Left ventricle myocardium superior (tissue), 1 donor: ENCODE measurements at places on chromosomes 3 and 15. TPM values are rescaled to one million over a fixed set of nuclear protein-coding genes. Genes with fewer than 3 reads are reported as not detected.

Gene GP5
- total RNA-seq = not detected

Gene AADAC
- 0.35 TPM for total RNA-seq

Gene CYP1A2
- total RNA-seq = not detected

Gene LRRC49
- 79.8 TPM for total RNA-seq

Gene NUP210
- total RNA-seq = 3.9 TPM

Gene CACNA2D3
- total RNA-seq = 26.9 TPM

Gene NEIL1
- total RNA-seq = 13.5 TPM

Gene SCAANT1
- total RNA-seq = not detected

Gene ERICH6
- total RNA-seq = not detected

Gene PPP1R14D
- not detected for total RNA-seq
